ENCODE measurements at places on chromosomes 2 and 18.

DNA sequence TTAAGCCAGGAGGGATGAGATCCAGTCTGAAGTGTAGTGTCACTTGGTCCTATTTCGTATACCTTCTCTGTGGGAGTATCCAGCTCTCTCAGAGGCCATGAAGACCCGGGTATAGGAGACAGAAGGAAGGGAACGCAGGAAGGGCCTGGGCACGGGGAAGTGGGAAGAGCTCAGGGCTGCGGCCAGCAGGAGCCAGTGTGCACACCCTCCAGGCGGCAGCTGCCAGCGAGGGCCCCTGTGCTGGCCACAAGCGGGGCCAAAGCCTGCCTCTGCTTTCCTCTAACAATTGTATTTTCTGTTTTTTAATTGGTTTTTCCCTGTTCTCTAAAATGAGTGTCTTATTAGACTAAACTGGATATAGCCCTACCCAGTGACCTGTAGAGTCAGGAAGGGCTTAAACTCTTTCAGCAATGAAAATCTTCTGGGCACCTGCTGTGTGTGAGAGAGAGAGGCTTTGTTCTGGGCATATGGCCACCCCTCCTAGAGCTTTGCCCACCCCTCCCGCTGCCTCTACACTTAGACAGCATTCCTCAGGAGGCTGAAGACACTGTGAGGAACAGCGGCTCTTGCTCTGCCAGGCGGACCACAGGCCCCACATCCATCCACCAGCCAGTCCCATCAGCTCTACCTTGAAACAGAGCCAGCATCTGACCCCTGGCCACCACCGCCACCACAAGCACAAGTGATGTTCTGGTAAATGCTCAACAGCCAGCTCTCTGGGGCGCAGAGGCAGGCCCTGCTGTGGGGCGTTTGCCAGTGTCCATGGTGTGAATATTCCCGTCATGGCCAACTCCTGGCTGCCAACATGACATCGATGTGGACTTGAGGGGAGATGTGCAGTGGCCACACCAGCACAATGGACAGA lies 9.5 kb downstream of the GPR17 start:
- no peak for DNase-seq

DNA sequence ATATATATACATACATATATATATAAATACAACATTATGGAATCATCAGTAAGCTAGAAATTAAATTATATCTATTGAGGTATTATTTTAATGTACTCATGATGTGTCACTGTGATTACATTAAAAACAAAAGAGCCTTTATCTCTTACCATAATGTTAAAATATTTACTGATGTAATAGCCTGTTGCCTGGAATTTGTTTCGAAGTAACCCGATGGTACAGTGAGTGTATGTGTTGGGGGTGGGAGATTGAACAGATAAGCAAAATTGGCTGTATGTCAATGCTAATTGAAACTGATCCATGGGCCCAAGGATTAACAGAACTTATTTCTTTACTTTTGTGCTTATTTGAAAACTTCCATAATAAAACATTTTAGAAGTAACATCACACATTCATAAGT lies 1473.2 kb downstream of the LRP1B start:
- DNase-seq: no peak

DNA sequence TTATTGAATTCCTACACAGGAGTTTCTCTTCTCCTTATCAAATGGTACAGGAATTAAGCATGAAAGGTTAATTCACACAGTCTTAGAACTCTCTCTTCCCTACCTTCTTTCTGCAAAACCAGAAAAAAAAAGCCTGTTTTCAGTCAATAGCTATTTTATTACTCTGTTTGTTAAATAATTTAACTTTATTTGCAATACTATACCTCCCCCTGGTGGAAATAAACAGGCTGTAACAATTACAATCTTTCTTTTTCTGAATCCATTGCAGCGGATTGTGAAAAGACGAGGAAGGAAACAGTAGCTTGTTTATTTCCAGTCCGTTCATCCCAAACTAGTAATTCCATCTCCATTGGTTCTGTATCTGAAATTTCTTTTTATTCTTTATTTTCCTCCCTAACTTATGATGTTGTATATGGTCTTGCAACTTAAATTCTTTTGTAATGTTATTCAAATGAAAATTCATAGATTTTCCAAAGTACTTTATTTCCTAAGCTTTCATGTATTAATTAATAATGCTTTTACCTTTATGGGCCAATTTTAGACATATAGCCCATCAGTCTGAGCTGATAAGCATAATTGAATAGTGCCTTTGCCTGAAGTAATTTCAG lies 165.2 kb downstream of the SH3BP4 start:
- DNase-seq: no peak

GRCh38 chr2:169480079-169480465 lies 778 bp downstream of the BBS5 start:
- DNase-seq: no peak

DNA sequence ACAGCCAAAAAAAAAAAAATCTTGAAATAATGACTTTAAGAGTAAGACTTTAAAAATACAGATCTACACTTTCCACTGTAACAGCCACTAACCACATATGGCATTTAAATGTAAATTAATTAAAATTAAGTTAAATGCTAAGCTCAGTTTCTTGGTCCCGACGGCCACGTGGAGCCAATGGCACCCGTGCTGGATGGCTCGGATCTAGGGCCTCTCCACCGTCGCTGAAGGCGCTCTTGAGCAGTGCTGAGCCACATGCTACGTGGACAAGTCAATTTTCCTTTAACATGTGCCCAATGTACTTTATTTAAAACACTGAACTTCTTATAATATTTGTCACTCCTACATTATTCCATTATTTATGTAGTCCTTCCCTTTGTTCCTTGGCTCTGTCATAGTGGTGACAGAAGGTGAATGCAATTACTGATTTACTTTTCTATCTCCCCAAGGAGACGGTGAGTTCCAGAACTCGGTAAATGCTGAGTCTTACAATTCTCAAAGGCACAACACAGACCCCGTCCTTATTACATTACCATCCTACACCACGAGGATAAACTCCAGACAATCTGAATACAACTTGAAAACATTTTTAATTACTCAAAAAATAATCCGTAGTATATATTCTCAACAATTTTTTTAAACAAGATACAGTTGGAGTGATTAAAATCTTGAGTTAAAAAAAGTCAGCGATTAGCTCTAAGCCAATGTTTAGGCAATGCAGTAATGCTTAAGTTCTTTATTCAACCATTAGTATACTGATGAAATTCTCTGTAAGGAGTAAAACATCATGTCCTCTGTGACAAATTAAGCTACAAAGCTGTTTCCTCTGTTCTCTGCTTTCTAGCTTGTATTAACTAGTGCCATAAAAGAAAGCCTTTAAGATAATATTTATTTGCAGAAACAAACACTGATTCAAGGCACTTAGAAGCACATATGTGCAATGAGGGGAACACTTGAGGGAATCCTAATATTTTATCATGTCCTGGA lies 95.1 kb downstream of the AFF3 start:
- no peak for DNase-seq

- DNase-seq: no peak
Observed at GRCh38 chr18:48367557-48367956, 41.6 kb downstream of the ZBTB7C start.

- no peak for DNase-seq
Observed at GRCh38 chr2:216163518-216163917, 54.4 kb downstream of the XRCC5 start.

GRCh38 chr2:16750175-16750924 lies 84.7 kb upstream of the CYRIA start:
- no peak for DNase-seq

- no peak for DNase-seq
Observed at GRCh38 chr2:173948842-173949241, 16.3 kb downstream of the SP3 start.

DNA sequence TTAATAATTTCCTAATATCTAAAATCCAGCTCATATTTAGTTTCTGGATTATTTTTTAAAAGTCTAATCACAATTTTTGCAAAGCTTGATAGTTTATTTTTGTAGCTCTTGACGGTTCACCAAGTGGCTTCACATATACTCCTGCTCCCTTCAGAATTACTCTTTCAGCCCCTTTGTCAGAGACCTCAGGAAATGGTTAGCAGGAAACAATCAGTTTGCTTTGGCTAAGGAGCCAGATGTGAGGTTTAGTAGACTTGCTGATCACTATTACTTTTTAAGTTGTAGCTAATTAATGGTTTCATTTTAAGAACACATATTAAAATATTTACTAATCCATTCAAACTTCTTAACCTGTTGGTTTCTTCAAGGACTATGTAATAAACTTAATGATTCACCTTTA lies 2.3 kb downstream of the RBBP8 start:
- DNase-seq: no peak

- DNase-seq: no peak
Observed at GRCh38 chr18:2787225-2787624, 59.6 kb upstream of the EMILIN2 start.

DNA sequence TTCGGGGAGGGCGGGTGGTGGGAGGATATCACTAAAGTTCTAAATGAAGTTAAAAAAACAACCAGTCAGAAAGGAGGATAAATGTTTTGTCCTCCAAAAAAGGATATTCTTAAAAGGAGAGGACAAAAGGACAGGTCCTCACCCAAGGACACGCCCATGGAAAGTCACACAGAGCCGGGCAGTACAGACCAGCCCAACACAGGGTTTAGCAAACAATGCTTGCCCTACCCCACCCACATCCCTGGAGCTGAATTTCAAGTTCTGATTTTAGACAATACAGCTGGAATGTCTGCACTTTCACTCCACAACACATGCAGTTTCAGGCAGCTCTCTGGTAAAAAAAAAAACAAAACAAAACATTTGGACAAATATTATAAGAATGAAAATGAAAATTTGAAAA lies 67.9 kb downstream of the SLC9A4 start:
- DNase-seq: no peak

DNA sequence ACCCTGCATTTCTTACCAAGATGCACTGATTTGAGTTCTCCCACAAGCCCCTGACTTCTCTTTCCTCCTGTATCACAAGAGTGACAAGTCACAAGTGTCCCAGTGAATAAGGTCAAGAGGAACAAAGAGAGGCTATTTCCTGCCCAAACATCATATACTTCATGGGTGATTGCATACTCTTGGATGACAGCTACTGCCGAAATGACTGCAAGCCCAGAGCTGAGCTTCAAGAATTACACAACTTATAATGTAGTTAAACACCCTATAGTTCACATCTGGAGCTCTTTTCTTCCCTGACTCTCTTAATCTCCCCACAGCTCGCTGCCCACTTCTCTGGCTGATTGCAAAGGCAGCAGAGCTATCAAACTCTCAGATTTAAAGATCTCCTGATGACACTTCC lies 289.7 kb upstream of the PARD3B start:
- no peak for DNase-seq

GRCh38 chr18:48914581-48915251 lies 36.0 kb downstream of the SMAD7 start:
- no peak for DNase-seq

DNA sequence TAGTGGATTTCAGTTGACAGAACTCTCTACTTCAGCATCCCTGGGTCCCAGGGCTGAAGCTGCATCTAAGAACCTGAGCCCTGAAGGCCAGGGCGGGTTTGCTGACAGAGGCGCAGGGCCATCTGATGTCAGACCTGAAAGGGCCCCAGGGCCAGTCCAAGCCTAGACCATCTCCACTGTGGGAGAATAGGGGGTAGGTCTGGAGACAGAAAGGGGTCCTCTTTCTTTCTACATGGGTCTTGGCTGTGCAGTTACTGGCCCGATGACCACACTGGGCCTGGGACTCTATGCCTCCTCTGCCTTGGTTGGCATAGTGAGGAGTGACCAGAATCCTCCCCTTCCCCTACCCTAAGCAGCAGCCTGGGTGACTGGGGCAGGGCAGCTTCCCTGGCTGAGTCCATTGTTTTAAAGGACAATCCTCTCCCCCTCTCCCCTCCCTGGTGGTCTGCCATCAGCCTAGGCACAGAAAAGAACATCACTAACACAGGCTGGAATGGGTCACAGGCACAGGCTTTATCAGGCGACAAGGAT lies 34.5 kb downstream of the HS1BP3 start:
- DNase-seq: no peak

DNA sequence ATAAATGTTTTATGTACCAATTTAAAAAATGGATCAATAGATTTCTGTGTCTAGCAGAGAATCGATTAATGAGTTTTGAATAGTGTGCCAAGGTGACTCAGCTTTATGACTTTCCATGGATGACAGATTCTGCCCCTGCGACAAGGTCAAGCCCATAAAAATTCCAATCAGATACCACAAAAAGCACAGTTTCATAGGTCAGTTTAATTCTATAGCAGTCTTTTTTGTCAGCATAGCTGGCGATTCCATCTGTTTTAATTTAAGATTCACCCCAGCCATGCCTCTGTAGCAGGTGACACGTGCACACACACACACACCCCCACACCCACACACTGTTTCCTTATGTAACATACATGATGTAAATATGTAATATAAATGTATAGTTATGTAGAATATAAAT lies 28.9 kb downstream of the RAB31 start:
- DNase-seq: no peak

GRCh38 chr18:36405611-36406010 lies 108.1 kb downstream of the FHOD3 start:
- DNase-seq: no peak

GRCh38 chr2:148903979-148904378 lies 29.0 kb downstream of the KIF5C start:
- DNase-seq: no peak

DNA sequence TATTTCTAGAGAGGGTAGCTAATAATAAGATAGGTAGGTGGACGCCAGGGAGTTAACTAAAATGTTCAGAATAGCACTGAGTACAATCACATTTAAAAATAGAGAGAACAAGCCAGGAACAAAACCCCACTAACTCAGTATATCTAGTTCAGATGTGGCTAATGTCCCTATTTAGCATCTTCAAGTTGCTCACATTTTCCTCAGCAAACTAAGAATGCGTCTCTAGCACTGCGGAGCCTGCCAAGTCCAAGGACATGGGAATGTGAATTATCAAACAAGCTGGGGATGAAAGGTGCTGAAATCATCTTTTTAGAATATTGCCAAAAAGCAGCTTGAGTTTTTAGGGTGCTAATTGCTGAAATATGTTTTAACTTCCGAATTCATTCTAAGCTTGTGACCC lies 398.5 kb upstream of the FIGN start:
- no peak for DNase-seq

DNA sequence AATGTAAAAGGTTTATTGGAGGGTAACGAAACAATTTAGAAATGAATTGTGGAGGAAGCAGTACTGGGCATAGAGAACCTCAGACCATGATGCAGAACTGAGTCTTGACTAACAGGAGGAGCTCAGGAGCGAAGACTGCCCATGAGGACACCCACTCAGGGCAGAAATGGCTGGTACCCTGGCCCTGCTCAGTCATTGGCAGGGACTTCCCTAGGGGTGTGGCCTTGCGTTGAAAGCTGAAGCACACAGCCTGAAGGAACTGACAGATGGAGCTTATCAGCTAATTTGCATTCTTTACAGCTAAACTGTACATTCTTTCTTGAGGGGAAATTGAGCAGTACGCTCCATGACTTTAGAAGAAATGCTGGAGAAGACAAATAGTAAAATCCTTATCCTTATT lies 57.1 kb downstream of the PDK1 start:
- DNase-seq: no peak

Measured in GM12878 (cell line).